Endothelial cell of coronary artery (primary cell): ENCODE measurements at places on chromosomes 7 and 10. TPM values are rescaled to one million over a fixed set of nuclear protein-coding genes. Genes with fewer than 3 reads are reported as not detected.

Gene MYPN
- total RNA-seq: under 0.01 and 0.09 TPM in 2 replicates

Gene MUC12
- not detected in 2 replicates for total RNA-seq

Gene COL1A2
- 2.6 and 1,191 TPM in 2 replicates for total RNA-seq

Gene NUTM2D
- total RNA-seq: 0.75 and 0.81 TPM in 2 replicates

Gene PRLHR
- total RNA-seq: not detected in 2 replicates

Gene UBE3C
- total RNA-seq: 83.9 and 95.1 TPM in 2 replicates
